Head of caudate nucleus (tissue), 42 donors: ENCODE measurements at places on chromosomes 2 and 18.

- no peak for DNase-seq
Measured at GRCh38 chr2:232419245-232420072, 12.8 kb downstream of the ALPG start.

DNA sequence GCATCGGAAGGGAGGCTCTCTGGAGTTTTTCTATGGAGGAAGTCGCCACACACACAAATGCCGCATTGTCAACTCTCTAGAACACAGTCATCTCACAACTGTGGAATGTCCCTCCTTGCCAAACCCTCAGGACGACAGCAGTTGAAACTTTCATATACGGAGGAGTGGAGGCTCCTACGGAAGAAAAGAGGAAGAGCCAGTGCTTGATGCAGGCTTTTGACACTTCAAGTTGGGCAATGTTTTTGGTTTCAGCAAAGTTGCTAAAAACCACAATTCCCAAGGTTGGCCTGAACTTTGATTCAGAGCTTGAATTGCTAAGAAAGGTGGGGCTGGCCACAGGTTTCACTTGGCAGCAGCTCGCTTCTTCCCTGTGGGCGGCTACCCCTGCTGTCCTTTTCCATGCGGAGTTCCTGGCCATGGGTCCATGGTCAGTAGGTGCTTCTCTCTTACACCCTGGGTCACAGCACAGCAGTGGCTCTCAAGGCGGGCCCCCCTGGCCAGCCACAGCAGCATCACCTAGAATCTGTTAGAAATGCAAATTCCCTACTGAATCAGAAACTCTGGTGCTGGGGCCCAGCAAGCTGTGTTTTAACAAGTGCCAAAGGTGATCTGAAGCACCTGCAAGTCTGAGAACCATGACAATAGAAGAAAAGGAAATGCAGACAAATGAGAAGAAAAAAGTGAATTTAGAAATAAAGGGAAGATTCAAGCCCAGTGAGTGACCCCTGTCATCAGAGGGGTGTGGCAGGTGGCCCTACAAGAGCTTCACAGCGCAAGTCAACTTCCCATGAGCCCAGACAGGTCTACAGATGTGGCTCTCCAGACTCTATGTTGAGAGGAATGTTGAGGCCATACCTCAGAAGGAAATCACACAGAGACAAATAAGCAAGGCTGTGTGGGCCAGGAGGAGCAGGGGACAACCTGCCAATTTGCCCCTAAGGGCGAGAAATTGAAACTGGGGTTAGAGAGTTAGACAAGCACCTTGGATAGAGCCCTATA, 856.4 kb downstream of the RNF144A start:
- no peak for DNase-seq

DNA sequence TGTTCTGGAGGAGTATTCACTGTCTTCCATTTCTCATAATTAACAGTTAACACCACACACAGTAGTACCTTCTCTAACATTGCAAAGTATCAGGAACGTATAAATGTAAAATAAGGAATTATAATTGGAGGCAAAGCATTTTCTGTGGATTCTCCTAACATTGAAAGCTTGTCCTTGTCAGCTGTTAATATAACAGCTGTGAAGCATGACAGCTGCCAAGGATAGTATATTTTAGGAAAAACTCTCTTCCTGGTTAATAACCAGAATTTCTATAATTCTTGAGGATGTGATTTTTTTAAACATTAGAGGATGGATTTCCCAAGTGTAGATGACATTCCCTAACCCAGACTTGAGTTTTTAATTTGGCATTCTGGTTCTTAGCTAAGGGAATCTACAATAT, 110.3 kb downstream of the EPC2 start:
- DNase-seq: no peak

GRCh38 chr18:57466307-57466706, 31.1 kb downstream of the ONECUT2 start:
- no peak for DNase-seq

DNA sequence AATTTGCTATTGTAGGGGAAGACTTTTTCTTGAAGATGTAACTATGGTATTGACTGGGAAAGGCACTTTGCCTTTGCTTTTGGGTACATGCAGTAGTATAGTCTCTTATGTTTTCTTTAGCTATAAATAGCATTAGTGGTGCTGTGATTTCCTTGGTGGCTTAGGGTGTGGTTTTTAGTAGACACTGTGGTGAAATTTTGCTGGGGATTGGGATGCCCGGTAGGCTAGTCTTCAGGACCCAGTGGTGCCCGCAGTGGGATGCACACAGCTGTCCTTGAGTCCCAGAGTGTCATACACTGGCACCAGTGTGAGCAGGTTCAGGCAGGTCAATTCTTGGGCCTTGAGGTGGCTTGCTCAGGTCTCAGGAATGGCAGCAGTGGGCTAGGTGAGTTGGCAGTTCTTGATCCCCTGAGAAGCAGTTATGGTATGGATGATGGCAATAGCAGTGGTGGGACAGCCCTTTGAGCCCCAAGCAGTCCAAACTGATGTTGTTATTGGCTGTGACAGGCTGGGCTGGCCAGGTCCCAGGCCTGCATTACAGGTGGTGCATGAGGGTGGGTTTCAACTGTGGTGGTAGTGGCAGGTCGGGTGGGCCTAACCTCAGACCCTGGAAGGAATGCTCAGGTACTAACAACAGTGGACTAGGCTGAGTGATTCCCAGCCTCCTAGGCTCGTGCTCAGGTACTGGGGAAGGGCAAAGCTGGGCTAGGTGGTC, 124.3 kb downstream of the XRCC5 start:
- no peak for DNase-seq

- no peak for DNase-seq
Measured at GRCh38 chr2:43950383-43951008, 45.3 kb downstream of the LRPPRC start.
